ENCODE measurements at places on chromosomes 4 and X.

DNA sequence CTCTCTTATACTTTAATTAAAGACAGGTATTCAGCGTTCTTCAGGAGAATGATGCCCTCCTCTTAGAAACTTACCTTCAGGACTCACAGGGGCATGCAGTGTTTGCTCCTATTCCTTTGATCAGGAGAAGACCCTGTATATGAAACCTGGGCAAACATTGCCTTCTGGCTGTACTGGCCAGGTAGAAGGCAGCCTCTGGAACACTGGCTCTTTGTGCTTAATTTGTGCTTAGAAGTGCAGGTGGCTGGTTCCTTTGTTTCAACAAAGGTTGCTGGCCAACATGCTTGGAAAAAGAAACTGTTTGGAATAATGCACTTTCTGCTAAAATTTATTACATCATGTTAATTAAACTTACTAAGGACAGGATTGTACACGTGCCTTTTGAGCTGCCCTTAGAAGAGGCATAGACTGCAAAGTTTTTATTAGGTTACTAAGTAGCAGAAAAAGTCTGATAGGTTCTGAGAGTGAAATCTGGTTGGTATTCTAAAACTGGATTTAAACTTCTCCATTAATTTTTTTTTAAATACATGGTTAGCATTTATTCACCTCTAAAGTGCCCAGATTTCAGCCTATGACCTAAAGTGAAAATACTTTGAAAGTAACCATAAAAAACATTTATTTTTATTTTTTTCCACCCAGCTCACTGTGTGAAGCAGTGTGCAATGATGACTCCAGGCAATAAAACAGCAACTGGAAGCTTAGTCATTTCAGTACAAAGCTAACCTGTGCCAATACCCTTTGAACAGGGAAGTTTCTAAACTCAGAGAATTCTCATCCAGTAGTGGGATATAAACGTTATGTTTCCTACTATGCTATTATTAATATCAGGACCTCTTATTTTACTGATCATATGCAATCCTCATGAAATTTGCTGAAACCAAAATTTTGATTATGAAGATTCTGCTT is 11.3 kb downstream of the RASSF6 start:
- no peak for DNase-seq

GRCh38 chr4:1991087-1991486 is 17.7 kb downstream of the NELFA start:
- no peak for DNase-seq

DNA sequence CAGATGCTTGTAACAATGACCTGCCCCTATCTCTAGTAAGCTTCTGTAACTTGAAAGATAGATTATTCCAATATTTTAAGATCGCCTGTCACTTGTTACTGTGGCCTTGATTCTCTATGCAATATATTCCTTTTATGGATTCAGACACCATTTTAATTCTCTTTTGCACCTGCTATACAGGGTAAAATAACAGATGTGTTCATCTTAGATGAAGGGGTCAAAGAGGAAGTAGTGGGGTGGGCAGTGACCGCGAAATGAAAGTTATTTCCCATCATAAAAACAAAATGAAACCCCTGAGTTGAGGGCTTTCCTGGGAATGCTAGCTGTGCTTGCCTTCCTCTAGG is 175.9 kb downstream of the TSPAN5 start:
- DNase-seq = no peak

DNA sequence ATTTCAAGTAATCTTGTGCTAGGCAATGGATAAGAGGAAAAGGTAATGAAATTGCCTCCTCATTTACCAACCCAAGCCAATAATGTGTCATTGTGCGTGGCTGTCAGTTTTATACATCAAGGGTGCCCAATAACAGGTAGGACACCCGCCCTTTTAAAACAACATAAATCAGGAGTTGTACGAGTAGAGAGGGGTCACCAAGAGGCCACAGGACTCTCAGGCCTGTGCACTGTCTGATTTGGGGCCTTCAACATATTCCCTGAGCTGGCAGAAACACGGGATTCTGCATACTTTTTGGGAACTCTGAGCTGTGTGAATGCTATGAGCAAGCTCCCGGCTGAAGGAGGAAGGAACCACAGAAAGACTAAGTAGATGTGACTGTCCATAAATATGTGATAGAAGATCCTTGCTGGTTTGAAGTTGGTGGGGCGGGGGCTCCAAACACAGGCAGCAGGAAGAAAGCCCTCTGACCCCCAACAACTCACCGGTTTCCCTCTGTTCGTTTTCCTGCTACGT is 82.7 kb upstream of the MAML3 start:
- peak; percentile 56 for DNase-seq

- DNase-seq = peak; percentile 46
Observed at GRCh38 chrX:108699368-108699767, 37.0 kb downstream of the IRS4 start.

GRCh38 chrX:1502853-1503252 is 34.1 kb downstream of the P2RY8 start:
- no peak for DNase-seq

GRCh38 chrX:119495734-119496726 is 27.8 kb downstream of the SLC25A5 start:
- DNase-seq = no peak

DNA sequence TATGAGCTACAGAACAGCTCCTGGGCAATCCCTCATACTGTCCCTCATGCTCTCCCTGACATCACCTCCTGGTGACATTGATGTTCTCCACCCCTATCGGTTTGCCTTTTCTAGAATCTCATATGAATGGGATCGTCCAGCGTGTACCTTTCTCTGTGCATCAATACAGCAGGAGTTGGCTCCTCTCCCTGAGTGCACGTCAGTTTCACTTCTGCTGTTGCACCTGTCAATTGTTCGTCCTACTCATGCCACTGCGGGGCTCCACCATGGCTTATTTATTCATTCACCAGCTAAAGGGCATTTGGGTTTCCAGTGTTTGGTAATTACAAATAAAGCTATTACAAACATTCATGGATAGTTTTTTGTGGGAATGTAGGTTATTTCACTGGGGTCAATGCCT is 269.1 kb upstream of the ZFP42 start:
- no peak for DNase-seq

GRCh38 chr4:182338063-182338462 is 94.9 kb downstream of the TENM3 start:
- DNase-seq = peak; percentile 65

DNA sequence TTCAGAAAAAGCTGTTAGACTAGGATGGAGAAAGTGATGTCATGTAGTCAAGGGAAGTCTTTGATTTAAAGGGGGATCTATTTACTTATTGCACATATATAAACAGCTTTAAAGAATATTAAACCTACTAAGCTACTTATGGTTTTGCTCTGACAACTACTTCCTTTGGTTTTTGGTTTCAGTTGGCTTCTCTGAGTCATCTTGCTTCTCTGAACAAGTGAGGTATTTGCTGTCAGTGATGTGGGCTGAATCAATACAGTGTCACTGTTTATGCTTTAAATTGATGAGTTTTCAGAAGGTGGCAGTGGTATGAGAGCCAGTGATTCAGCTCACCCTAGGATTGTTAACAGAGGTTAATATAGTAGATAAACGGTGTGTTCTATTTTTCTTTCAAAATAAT is 75.1 kb downstream of the CEP44 start:
- peak; percentile 43 for DNase-seq

GRCh38 chrX:18582910-18583493 is 88.9 kb downstream of the RS1 start:
- peak; percentile 32 for DNase-seq

DNA sequence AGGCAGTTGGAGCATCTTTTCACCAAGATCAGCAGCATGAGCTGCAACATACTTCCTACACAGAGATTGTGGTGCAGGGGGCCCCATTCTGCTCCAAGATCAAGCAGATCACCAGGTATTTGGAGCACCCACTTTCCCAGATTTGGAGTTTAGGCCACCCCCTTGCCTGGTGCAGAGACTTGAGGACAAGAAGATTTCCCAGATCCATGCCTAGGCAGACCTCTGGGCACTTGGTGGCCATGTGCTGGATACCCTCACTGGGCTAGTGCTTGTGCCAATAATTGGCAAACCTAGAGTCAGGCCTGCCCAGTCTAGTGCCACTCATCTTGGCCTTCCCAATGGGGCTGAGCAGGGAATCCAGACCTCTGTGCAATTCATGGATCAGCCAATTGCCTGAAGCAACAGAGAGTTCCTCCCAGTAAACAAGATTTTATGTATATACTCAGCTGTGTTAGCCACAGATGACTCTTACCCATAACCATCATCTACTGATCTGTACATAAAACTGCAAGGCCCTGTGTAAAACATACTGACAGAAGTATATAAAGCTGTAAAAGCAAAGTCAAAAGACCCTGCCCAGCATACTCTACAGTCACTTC is 228.4 kb upstream of the EMCN start:
- DNase-seq = no peak
